Right ventricle myocardium superior (tissue), 1 donor: ENCODE measurements at places on chromosomes 3 and 15. TPM values are rescaled to one million over a fixed set of nuclear protein-coding genes. Genes with fewer than 3 reads are reported as not detected.
A peak's percentile ranks its signal among the peaks of the same experiment; 100 is the strongest.

GRCh38 chr3:188001093-188001492 is 152.9 kb upstream of the LPP start:
- DNase-seq, result no peak

DNA sequence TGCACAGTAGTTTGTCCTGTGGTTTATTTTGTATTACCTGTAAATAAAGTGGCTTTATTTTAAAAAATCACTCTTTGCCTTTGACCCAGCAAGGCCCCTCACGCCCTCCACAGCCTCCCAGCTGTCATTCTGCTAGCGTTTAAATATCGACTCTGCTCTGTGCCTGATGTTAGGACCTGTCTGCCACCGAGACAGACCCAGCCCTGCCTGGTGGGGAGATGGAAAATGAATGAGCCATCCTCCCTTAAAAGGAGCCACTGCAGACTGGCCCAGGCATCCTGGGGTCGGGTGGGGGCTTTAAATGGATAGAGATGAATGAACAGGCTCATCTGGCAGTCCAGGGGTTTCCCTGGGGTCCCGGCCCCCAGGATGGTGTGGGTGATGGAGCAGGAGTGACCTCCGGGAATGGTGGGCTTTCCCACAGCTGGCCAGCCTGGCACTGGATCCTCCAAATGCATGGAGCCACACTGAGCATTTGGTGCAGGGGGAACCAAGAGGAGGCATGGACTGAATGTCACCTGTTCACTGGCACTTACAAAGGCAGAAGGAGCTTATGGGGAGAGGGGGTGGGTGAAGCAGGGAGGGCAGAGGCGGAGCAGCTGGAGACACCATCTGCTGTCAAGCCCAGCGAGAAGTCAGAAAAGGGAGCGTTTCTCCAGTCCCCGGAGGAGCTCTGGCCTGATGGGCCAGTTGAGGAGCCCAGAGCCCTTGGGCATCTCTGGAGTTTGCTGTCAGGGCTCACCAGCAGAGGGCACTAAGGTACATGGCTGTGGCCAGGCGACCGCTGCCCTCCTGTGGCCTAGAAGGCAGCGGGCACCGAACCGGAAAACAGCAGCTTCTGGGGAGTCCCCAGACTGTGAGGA is 11.9 kb downstream of the GRM2 start:
- DNase-seq, result peak; percentile 73

DNA sequence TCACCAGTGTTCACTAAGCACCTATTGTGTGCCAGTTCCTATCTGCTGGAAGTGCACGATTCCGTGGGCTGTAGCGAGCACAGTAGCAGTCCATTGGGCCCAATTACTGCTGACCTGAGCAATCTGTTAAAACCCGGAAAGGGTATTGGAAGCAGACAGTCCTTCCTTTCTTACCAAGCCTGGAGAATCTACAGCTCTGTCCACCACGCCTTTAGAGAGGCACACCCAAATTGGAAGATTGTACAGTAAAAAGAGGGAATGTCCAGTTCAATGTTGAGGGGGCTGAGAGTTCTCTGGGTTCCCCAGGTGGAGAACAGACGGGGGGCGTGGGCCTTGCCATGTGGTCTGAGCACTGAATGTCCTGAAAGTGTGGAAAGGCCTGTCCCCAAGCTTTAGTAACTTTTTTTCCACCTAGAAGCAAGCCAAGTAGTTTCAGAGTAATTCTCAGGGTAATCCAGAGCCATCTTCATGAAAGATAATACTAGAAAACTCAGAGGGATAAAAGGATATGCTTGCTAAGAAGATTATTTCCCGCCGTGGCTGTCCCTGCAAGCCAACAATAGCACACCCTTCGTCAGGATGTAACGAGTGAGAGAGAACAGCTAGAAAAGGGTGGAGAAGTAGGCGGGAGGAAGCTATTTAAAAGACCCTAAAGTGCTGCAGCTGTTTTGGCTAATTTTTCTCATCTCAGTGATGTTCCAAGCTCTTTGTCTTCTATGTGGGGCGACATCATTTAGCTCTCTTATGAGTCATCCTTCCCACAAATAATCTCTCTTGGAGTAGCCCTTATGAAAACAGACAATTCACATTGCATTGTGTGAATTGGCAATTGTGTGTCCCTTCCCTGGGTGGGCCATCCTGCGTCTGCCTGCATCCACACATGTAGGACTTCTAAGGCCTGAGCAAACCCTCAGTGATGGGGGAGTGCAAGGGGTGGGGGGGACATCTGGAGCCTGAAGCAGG is 181.0 kb downstream of the ATG7 start:
- no peak for DNase-seq

DNA sequence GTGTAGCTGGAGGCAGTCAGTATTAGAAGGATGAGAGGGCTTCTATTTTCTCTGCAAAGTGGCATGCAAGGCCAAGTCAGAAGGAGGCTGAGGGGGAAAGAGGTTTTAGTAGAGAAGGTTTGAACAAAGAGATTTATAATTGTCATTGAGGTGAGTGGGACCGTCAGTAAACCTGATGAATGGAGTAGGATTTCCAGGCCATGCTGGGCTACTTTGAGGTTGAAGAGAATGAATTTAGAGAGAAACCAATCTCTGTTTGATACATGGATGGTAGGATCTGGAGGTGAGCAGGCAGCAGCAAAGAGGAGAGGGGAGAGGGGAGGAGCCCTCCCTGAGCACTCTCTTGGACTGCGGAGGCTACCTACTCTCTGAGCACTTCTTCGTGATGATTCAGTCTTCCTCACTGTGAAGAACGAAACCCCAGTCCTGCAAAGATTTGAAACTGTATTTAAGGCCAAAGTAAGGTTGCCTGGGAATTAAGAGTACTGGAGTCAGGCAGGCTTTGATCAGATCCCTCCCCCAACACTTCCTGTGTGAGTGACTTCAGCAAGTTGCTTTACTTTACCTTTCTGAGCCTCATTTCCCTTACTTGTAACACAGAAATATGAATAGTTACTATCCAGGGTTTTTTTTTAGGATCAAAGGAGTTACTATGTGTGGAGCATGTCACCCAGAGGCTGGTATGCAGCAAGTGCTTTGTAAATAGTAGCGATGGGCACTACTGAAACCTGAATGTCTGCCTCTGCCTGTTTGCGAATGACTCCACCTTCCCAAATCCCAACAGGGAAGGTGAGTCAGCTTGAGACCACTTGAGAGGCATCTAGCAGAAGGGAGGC is 75.8 kb downstream of the RPL39L start:
- DNase-seq, result no peak

- no peak for DNase-seq
Observed at GRCh38 chr3:64892671-64893309, 205.0 kb upstream of the ADAMTS9 start.

DNA sequence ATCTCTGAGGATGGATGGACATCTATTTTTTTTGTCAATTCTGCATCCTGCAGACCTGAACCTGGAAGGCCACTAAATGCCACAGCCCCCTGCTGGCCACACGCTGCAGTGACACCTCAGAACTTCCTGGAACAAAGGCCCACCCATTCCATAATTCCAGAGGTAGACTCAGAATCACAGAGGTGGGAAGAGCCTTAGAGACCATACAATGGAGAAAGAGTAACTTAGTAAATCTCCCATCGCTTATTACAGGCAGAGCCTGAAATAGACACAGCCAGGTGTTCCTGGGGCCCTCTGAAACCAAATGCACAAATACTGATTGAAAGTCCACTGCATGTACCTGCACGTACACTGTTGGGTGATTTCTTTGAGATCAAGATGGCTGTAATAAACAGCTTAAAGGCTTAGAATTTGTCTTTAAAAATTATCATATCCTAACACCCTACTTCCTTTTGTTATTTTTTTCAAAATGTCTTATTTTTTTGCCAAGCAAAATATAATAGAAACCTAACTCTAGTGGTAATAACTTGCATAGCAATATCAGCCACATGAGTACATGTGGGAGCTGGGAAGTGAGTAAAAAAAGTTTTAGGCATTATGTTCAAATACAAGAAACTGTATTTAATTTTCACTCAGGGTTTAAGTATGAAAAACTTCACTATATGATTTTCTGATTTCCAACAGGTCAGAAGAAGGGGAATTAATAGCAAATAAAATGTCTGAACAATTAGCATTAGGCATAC is 62.7 kb downstream of the EOMES start:
- DNase-seq, result peak; percentile 76

DNA sequence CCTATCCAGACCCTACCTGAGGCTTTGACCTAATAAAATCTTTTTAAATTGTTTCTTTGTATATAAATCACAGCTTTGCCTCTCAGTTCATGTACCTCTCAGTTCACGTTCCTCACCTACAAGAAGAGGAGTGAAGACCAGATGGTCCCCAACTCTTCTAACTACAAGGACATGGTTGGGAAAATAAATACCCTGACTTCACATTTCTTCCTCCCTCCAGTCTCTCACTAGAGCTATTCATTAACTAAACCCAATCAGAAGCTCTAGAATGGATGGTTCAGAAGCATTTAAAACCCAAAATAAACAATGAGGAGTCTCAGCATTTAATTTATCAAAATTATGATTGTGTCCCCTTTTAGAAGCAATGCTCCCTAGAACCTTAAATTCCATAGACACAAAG is 97.3 kb upstream of the AGTR1 start:
- DNase-seq, result no peak

- no peak for DNase-seq
Observed at GRCh38 chr15:81859737-81860516, 185.9 kb downstream of the MEX3B start.

GRCh38 chr3:77947671-77948070 is 907.8 kb downstream of the ROBO2 start:
- DNase-seq, result no peak

DNA sequence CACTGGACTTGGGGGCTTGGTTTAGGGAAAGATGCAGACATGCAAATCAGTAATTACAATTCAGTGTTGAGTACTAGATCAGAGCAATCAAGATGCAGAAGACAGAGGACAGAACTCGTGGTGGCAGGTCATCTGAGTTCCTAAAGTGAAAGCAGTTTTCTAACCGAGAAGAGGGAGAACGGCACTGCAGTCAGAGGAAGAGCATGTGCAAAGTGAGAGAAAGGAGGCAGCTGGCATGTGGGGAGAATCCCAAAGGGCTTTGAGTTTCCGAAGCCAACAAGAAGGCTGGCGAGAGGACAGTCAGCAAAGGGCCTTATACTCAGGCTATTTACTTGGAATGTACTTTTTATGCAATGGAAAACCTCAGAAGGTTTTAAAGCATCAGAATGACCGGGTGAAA is 87.0 kb downstream of the ANP32A start:
- DNase-seq, result no peak

DNA sequence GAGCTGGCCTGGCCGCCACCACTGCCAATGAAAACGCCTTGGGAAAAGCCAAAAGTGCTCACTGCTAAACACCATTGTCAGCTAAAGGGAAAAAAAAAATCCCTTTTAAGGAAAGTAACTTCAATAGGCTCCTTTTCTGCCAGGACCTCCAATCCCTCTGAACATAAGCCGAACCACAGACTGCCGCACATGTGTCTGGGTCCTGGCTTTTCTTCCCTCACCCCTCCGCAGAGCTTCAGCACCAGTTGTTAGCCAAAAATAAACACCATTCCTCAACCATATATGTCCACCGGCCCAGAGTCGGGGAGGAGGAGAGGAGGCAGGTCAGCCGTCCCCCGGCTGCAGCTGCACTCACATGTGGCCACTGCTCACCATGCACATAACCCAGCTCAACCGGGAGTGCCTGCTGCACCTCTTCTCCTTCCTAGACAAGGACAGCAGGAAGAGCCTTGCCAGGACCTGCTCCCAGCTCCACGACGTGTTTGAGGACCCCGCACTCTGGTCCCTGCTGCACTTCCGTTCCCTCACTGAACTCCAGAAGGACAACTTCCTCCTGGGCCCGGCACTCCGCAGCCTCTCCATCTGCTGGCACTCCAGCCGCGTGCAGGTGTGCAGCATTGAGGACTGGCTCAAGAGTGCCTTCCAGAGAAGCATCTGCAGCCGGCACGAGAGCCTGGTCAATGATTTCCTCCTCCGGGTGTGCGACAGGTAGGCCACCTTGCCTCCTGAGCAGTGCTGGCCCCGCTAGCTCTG is at the start of gene FBXL22:
FBXL22 (plus strand) TSS at position 350 of the 753 bp plus-strand sequence; CDS start at position 356, 6 bp downstream.
- DNase-seq, result peak; percentile 66

GRCh38 chr15:71730277-71731144 is 79.8 kb upstream of the NR2E3 start:
- no peak for DNase-seq

GRCh38 chr3:122893282-122893681 is 98.4 kb downstream of the SLC49A4 start:
- no peak for DNase-seq

DNA sequence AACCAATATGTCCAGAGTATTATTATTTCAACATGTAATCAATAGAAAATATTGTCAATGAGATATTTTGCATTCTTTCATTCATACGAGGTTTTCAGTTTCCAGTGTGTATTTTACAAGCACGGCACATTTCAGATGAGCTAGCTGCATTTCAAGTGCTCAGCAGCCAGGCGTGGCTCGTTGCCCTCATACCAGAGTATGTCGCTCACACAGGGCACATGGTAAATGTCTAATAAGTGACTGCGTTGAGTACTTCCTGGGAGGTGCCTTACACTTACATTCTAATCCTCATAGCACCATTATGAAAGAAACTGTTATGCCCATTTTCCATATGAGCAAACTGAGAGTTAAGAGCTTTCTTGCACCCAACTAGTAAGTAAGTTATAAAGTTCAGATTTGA is 47.4 kb downstream of the TMEM266 start:
- DNase-seq, result no peak

Gene CAMK2N2
- total RNA-seq, result not detected

Gene TMEM108
- total RNA-seq, result 1.5 TPM

Gene CHDH
- 9.3 TPM for total RNA-seq

Gene PPARG
- 23.6 TPM for total RNA-seq

Gene GOLGA6L7
- total RNA-seq, result not detected

Gene PTPRG
- total RNA-seq, result 29.7 TPM
